CD4-positive, alpha-beta T cell (primary cell): ENCODE measurements at places on chromosomes 7 and 10.

- DNase-seq = no peak
Observed at GRCh38 chr10:87861566-87861952, 1.8 kb downstream of the KLLN start.

DNA sequence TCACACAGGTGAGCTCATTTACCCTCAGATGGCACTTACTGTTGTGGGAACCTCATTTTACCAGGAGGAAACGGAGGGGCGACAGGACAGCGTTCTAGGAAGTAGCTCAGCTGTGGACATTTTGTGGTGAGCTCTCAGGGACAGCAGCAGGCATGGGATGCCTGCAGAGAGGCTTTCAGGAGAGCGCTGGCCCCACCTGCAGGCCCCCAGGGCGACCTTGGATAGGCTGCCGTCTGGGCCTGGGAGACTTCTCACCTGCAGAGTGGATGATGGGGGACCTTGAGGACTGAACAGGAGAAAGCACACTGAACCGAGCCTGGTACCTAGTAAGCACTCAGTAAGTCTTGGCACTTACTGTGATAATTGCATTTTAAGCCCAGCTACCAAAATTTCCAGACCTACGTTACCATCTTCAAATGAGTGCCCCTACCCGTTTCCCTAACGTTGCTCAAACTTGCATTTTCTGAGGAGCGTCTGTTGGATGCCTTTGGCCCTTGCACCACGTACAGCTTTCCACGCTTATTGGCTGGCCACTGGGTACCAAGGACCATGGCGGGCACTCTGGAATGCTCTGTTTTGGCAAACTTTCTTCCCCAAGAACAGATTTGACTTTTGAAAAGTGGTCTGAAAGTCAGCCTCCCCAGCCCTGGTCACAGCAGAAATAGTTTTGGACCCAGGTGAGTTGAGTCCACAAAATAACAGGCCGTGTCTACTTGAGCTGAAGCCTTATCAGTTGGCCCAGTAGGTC, 223.4 kb downstream of the EBF3 start:
- no peak for DNase-seq

DNA sequence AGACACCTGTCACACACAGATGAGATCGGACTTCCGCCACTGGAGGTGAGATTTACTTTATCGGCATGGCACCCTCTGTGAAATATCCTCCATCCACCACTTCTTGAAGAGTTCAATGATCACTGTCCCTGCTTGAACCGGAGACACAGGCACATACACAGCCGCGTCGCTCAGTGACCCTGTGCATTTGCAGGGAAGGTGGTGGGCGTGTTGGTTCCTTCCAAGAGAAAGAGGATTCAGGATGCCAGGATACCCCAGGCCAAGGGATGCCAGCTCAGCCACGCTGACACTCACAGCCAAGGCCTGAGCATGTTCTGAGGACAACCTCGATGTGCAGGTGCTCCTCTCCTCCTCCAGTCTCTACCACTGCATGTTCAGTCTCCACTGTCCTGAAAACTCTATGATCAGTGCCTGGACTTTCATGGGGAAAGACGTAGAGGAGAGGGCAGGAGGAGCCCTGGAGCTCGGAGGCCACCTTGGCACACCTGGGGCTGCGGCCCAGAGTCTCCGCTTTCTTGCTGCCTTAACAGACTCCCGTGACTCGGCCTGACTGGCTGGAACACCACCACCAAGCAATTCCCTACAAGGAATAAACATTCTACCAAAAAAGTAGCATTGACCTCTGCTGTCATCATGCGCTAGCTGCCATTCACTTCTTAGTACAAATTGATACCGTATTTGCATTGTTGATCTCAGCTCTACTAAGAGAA, 115.2 kb downstream of the TCERG1L start:
- no peak for DNase-seq

DNA sequence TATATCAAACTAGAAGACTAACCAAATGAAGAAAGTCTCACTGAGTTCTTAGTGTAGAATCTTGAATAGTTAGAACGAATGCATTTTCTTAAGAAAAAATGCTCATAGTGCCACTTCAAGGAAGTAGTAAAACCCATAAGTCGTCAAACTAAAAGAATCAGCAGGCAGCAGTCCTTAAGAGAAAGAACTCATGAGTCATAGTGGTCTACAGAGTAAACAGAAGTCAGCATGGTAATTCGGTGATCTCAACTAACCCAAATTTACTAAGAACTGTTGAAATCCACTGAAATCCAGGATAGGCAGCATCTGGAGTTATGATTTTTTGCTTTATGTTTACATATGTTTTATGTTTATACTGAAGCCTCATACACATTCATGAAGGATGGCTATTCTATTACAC, 256.2 kb downstream of the LHFPL3 start:
- no peak for DNase-seq

GRCh38 chr10:104324931-104325330, 13.3 kb downstream of the ITPRIP start:
- DNase-seq = no peak

- no peak for DNase-seq
Observed at GRCh38 chr10:118767297-118768040, 12.7 kb upstream of the CACUL1 start.

DNA sequence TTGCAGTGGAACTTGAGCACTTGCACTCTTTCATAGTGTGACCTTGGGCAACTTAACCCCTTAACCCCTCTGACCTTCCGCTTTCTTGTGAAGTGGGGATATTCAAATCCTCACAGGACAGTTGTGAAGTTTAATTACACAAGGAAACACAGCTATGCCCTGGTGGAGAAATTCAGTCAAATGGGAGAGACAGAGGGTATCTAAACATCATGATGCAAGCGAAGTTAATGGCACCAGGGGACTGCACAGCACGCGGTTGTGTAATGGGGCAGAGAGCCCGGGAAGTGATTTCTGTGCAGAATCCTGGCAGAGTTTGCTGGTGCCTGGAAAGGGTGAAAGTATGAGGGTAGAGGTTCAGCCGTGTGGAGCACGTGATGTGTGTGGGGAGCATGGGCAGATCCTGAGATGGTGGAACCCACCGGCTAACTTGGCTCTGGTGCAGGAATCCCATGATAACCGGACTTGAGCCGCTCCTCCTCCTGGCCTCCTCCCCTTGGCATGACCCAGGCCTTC, 51.7 kb downstream of the SNX10 start:
- no peak for DNase-seq
